ENCODE measurements at places on chromosomes 4 and X.

- no peak for DNase-seq
Observed at GRCh38 chr4:88928852-88929251, 128.1 kb downstream of the FAM13A start.

DNA sequence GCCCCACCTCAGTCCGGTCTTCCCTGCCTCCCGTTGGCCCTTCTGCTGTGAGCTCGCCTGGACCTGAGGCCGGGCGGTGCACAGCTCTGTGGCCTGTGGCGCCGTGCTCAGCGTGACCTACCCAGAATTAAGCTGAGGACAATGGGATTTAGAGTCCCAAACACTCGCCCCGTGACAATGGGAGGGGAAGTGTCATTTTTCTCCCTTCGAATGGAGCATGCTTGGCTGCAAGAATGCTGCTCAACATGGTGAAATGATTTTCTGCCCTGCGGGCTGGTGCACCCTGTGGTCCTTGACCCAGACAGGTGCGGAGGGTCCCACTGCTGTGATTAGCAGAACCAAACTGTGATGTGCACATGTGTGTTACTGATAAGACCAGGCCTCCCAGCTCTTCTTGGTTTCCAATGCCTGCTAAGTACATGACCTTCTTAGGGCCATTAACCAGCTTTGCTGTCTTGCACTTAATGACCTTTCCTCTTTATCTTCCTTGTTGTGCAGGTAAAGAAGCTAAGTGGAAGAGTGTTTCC lies 772 bp downstream of the EOLA1 start:
- DNase-seq, result no peak

GRCh38 chr4:71630803-71631202 lies 153.1 kb downstream of the GC start:
- DNase-seq, result no peak

DNA sequence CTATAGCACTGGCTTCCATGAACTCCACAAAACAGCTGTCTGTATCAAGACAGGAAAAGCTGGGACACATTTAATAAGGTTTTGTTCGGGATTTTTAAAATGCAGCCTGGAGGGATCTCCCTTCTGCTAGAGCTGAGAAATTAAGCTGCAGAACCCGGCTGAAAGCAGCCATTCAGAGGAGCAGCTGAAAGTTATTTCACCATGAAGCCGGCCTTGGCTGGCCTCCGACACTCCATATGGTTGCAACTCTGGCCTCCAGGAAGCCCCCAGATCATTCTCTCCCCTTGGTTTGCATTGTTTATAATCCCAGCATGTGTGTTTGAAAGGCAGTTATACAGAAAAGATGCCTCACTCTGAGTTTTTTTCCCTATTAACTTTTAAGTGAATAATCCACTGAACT lies 239.4 kb downstream of the SPATA18 start:
- DNase-seq, result no peak

GRCh38 chr4:140607852-140608251 lies 39.1 kb upstream of the UCP1 start:
- DNase-seq, result no peak

- DNase-seq, result no peak
Observed at GRCh38 chr4:125594056-125594602, 279.4 kb downstream of the FAT4 start.

GRCh38 chr4:68451246-68452211 lies 4.3 kb downstream of the TMPRSS11E start:
- DNase-seq, result no peak

GRCh38 chr4:10762561-10762960 lies 78.0 kb upstream of the CLNK start:
- DNase-seq, result no peak
